ENCODE measurements at places on chromosomes 2 and 18.

GRCh38 chr2:63661076-63661475 lies 72.3 kb downstream of the MDH1 start:
- DNase-seq: no peak

DNA sequence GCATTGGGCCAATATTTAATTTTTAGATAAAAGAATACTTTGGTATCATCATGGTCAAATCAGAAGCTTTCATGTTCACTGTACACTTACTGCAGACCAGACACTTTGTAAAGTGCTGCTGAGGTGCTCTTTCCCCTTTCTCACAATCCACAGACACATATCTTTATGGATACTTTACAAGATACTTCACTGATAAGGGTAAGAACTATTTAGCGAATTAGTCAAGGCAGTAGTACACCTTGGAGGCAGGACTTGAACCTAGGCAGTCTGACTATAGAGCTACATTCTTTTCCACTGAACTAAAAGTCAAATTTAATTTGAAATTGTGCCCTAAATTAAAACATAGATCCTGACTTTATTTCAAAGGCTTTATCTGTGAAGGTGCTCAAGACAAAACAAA lies 60.2 kb downstream of the COBLL1 start:
- DNase-seq: no peak

DNA sequence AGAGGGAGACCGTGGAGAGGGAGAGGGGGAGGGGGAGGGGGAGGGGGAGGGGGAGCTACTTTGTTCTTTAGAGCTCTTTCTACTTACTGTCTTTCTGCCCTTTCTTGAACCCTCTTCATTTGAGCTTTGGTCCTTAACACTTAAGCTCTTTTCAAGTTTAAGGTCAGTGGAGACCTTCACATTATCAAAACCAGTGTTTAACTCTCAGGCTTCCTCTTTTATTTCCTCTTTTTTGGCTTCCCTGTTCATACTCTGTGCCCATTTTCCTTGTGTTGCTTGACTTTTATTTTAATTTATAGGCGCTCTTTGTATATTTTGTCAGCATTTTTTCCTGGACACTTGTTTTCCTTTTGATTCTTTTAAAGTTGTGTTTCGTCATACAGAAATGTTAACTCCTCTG lies 37.1 kb downstream of the ACSL3 start:
- no peak for DNase-seq

DNA sequence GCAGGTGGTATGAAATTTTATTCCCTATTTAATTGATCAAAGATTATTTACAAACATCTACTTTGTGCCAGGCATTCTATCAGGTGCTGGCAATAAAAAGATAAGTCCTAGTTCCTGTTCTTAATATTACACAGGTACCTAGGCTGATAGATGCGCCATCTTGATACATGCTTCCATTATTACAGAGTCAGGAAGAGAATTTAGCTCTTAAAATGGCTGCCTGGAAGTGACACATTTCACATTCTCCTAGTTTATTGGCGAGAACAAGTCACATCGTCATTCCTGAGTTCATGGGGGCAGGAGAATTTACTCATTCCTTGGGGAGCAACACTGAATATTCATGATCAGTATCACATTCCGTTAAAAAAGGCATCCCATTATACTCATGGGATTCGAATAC lies 1.1 kb upstream of the DARS1 start:
- DNase-seq: no peak

DNA sequence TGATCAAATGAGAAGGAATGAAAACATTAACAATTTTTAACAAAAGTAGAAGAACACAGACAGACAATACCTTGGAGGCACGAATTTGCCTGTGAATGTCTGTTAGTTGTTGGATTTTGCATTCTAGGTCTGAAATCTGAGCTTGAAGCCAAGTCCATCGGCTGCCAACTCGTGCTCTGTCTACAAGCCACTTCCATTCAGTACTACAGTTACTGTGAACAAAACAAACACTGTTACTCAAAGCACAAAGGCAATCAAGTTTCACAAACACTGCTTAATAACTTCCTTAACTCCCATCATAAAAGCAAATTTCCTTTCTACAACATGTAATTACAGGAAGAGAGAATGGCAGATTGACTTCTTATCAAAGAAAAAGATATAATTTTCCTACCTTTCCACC lies 42.2 kb downstream of the KANSL1L start:
- DNase-seq: no peak

- no peak for DNase-seq
These were observed 1049.8 kb upstream of the CHAC2 start for GRCh38 chr2:52717836-52718235.

- DNase-seq: no peak
These were observed 736.6 kb upstream of the HS6ST1 start for GRCh38 chr2:129055242-129055641.

- DNase-seq: no peak
These were observed 373.4 kb downstream of the TNS1 start for GRCh38 chr2:217629347-217629746.

GRCh38 chr2:105798595-105798994 lies 53.9 kb downstream of the NCK2 start:
- no peak for DNase-seq

DNA sequence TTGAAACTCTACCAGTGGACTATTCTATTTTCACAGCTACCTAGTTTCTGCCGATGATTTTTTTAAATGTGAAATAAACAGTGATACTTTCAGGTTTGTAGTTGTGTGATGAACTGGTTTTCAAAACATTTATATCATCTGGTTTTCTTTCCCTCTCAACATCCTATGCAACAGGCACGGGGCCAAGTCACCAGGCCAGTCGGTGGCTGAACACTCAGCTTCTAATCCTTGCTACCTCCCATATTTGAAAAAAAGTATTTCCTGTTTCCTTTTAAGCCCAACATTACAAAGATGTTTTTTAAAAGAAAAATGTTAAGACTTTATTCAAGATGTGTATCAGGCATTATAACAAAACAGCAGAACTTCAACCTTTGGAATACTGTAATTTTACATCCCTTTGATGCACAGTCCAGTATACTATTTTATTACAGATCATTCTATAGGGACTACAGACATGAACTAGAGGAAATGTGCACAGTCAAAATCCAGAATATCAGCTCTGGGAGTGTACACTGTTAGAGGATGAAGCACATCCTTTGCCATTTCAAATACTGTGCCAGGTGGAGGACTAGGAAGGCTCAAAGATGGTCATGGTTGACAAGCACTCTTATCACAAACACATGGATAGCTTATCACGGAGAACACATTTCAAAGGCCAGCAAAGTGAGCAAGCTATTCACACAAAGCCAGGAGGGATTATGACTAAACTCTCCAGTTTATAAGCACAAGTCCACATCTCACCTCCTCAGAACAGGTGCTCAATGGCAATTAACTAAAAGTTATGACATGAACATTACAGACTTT lies 14.6 kb downstream of the MRPL35 start:
- DNase-seq: no peak

GRCh38 chr2:219701847-219702634 lies 74.6 kb downstream of the SLC4A3 start:
- no peak for DNase-seq

GRCh38 chr18:77118256-77119090 lies 14.1 kb downstream of the MBP start:
- no peak for DNase-seq

DNA sequence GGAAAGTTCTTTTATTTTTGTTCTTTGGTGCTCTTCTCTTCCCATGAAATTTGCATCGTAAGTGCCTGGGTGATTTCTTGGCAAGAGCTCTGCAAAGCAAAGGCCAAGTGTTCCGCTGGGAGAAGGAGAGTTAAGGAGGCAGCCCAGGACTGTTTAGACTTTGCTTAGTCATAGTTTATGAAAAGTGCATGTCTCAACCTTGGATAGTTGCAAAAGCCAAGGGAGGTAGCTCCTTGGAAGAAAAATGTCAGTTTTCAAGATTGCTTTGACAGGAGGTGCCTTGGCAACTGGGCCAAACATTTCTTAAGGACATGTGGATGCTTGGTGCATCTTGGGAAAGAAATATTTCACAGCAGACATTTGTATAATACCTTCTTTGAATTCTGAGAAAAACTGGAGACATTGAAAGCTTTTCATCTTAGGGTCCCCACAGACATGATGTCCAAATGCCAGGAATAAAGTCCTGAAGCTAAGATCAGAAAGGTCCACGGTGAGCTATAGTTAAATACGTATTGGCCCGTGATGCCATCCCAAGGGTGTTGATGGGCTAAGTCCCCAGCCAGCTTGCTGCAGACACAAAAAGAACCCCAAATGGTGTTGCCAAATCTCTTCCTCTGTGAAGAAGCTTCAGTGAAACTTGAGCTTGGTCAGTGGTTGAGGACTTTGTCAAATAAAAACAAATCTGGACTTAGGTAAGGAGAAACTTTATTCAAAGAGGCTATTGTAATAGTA lies 96.3 kb upstream of the THUMPD2 start:
- DNase-seq: no peak

- DNase-seq: no peak
These were observed 68.8 kb upstream of the KCTD1 start for GRCh38 chr18:26617151-26617554.

- DNase-seq: no peak
These were observed 225.5 kb downstream of the AGAP1 start for GRCh38 chr2:235719146-235719942.

- DNase-seq: no peak
These were observed 37.6 kb downstream of the TGFBRAP1 start for GRCh38 chr2:105291981-105292380.

DNA sequence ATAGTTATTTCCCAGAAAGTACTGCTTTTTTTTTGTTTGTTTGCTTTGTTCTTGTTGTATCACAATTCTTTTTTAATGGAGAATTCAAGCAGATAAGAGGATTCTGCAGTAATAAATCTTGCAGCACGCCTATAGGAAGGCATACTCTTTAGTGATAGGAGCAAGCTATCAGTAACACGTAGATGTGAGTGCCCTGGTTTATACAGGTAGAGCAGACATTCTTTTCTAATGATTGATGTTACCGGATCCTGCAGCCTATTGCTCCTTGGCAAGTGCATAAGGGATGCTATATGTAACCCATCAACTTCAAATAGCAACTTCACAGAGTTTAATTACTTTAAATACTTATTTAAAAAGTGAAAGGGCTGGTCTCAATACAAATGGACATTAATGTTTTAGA lies 834.2 kb upstream of the GCFC2 start:
- no peak for DNase-seq

GRCh38 chr2:195252018-195252417 lies 405.0 kb upstream of the SLC39A10 start:
- no peak for DNase-seq

- no peak for DNase-seq
These were observed 4.5 kb downstream of the RETREG2 start for GRCh38 chr2:219182331-219183150.

- no peak for DNase-seq
These were observed 112.2 kb upstream of the FZD5 start for GRCh38 chr2:207881902-207882301.

DNA sequence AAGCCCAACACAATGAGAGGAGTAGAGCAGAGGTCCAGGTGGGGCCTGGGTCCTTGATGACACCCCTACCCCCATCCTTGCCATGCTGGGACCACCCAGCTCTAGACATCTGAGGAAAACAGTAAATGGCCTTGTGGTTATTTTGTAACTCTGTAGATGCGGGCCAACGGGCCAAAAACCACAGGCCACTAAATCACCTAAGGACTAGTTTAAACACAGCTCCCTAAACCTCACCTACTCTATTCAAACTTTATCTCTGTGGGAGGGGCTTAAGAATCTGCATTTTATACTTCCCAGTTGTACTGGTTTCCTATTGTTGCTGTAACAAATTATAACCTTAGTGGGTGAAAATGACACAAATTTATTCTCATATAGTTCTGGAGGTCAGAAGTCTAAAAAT lies 19.0 kb upstream of the SERTAD2 start:
- no peak for DNase-seq

GRCh38 chr18:78878335-78878734 lies 101.3 kb upstream of the SALL3 start:
- no peak for DNase-seq

DNA sequence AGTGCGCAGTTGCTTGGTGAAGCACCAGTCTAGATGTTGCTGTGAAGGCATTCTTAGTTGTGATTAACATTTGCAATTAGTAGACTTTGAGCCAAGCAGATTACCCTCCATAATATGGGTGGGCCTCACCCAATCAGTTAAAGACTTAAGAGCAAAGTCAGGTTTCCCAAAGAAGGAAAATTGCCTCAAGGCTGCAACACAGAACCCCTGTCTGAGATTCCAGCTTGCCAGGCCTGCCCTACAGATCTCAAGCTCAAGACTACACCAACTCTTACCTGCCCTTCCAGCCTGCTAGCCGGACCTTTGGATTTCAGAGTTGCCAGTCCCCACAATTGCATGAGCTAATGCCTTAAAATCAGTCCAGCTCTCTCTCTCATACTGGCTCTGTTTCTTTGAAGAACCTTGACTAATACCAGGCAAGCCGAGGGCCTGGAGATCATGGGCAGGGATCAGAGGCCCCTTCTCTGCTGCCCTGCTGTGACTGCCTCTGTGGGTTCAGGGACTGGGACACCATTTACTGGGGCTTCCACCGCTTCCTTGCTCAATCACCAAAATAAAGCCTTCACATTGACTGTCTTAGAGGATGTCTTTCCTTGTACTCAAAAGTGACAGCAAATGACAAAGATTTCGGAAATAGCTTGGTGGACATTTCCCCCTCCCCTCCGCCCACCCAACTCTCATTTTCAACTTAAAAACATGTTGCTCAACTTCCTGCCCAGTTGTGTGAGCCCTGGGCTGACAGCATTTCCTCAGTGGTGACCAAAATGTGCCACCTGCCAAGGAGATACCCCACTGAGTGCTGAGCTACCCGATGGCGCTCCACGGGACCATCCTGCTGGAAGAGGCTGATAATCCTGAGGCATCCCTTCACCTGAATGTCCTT lies 86.7 kb downstream of the GALNT14 start:
- no peak for DNase-seq

GRCh38 chr18:79624356-79625170 lies 55.0 kb upstream of the CTDP1 start:
- no peak for DNase-seq

- no peak for DNase-seq
These were observed 48.6 kb downstream of the BCL2L11 start for GRCh38 chr2:111169268-111169667.

GRCh38 chr2:85635636-85636035 lies 19.6 kb downstream of the USP39 start:
- DNase-seq: no peak

GRCh38 chr2:174561283-174561971 lies 36.2 kb downstream of the WIPF1 start:
- no peak for DNase-seq

DNA sequence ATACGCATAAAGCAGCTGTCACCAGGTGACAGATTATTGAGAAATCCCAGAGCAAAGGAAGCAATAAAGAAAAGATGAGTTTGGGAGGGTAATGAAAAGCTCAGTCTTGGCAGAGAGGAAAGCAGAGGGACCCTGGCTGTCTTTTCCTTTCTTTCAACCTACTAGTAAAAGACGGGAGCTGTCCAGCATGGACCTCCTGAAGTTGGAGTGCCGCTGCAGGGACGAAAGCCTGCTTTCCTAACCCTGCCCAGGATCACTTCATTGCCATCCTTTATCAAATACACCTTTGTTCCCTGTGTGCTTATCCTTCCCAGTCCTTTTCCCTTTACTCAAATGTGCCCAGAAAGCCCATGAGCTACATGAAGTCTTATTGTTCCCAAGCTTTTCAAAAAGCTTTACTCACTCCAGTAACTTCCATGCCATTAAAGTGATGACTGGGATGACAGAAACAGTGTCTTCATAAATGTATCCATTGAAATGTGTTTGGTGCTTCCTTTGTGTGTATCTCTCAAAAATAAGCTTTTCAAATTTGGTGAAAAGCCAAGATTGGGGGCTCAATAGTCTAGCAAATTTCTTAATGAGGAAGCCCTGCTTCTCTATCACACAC lies 3.7 kb upstream of the SPR start:
- DNase-seq: no peak

GRCh38 chr18:13522861-13523660 lies 203.3 kb downstream of the FAM210A start:
- no peak for DNase-seq

All from stimulated activated CD8-positive, alpha-beta memory T cell treated with anti-CD3 and anti-CD28 coated beads, Interleukin-15, amount 100 ng/mL, for 24 hours (primary cell).